ENCODE measurements at places on chromosomes 6 and 20. TPM values are rescaled to one million over a fixed set of nuclear protein-coding genes. Genes with fewer than 3 reads are reported as not detected.

DNA sequence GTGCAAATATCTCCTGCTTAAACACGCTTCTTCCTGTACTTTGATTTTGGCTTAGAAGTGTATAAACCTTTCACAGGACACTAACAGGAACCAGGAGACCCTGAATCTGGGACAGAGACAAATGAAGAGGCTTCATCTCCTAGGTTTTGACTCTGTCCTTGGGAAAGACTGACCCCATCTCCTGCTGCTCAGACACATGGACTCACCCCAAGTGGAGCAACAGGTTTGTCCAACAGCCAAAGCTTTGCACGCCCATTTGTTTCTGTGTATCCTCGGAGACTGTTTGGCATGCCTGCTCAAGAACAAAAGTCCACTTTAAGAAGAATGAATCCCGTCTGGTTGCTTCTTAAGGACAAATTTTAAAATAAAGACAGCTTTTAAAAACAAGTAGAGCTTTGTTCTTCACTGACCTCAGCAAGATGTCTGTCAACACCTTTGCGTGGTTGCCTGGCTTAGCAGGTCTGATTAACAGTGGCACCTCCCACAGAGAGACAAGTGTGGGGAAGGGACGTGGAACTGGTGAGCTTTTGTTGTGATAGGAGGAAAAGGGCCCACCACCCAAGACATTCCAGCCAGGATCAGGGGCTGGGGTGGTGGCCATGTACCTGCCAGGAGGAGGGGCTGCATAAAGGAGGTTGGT lies 202.6 kb downstream of the SOD2 start:
- DNase-seq, result no peak

KIAA1755 gene
- total RNA-seq, result 5.6 TPM

DNA sequence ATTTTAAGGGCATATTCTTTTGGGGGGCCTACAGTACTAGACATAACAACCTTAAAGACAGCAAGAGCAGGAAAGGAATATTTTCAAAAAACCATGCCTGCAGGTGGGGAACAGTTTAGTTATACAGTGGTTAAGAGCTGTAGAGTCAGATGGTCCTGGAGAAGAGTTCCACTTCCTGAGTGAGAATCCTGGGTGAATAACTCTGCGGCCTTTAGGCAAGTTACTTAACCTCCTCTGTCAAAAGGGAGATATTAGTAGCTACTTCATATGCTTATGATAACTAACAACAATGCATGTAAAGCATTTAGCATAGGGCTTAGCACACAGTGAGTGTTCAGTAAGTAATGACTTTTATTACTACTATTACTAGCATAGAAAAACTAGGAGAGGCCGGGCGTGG lies 119.2 kb upstream of the TAB2 start:
- no peak for DNase-seq

RCAN2 gene
- total RNA-seq, result 6.7 TPM

C20orf144 gene
- total RNA-seq, result not detected
